ENCODE measurements at places on chromosomes 12 and 14.

- no peak for DNase-seq
Measured at GRCh38 chr14:25394356-25394755, 344.4 kb upstream of the STXBP6 start.

- no peak for DNase-seq
Measured at GRCh38 chr14:57686304-57686703, 179.6 kb downstream of the SLC35F4 start.

DNA sequence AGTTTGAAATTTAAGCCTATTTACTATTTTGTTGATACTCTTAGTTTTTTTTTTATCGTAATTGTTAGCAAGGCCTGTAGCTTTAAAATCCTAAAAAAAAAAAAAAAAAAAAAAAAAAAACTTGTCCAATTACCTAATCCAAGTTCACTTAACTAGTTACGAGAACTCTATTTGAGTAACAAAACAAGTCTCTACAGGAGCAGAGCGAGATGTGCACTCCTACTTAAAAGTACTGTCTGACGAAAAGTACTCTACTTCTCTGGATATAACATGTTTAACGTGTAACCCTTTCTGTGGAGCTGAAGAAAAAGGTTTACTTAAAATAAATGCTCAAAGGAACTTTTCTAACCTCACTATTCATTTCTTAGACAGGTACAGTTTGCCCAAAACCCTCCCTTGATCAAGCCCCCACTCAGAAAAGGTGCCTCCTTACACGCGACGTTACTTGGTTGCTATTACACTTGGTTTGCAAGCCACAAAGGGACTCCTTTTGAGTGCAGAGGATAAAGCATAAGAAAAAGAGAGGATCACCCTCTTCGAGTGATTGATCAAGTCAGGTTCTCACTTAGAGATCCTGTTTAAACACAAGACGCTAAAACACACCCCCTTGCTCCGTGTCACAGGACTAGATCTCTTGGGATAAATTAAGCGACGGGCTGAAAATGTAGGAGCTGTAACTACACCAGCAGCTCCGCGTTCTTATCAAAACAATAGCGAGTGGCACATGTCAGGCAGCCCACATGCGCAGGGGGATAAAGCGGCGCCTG, 2.2 kb downstream of the BAZ1A start:
- DNase-seq, result peak; percentile 46

DNA sequence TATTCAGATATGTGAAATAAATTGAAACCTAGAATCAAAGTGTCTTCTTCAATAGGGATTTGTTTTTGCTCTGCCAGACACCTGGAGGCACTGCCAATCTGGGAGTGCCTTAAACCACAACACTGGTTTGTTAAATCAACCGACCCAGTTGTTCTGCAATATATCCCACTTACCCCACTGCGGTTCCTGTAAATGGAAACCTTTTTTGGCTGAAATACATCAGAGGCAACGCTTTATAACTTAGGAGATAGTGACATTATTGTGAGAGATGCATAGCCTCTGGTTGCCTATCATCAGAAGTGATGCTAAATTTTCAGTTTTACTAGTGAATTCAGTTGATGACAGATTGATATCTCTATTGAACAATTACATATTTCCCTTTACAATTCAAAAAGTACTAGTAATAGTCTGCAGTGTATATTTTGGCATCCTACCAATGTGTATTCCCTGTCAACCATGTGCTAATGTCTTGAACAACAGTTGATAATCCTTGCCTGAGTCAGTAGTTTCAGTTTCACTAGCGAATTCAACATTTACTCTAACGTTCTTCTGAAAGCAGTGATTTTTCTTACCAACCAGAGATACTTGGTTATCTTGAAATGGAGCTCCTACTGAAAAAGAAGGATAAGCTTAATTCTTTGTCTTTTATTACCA, 30.5 kb downstream of the PPP2R5C start:
- peak; percentile 77 for DNase-seq

DNA sequence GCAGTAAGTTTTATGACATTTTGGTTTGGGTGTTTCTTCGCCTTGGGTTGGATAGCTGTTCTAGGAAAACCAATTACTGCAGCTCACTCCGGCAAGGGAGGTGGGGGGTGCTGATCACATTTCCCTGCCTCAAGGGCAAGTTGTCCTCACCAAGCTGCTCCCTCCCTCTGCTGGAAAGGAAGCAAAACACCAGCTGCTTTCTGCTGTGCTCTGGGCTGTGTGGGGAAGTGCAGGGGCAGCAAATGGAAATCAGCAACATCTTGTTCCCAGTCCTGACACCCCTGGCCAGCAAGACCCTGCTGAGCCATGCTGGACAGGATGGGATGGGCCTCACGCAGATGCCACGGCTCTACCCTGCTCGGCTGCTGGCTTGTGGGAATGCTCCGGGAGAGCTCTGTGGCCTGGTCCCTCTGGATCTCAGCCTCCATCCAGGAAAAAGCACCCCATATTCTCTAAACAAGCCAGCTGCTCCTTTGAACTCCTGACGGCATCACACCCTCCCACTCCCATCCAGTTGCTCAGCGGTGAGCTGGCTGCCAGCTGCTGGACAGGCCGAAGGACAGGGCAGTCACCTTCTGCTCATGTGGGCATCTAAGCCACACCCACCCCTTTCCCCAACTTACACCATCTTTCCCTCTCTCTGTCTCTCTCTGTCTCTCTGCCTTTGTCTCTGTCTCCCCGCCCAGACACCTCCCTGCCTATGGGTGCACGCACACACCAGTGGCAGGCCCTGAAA, 52.4 kb upstream of the EIF5 start:
- peak; percentile 14 for DNase-seq

DNA sequence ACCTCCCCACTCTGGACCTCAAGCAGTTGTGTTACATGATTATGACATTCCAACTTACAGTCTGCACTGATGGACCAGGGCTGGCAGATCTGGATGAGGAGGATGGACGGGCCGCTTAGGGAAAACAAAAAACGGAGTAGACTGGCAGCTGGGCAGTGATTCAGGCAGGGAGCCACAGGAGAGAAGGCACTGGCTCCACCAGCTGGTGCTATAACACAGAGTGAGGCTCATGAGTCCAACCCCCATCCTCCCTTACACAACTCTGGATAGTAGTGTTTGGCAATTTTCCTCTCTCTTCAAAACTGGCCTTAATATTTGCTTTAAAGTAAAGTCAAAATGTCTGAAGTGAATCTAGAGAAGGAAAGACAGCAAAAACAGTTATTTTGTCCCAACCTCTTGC, 9.7 kb upstream of the RIC8B start:
- peak; percentile 18 for DNase-seq

- peak; percentile 91 for DNase-seq
Measured at GRCh38 chr12:49232940-49233841, 31.7 kb upstream of the TUBA1C start.

- DNase-seq, result peak; percentile 68
Measured at GRCh38 chr14:22980672-22981089, 1.7 kb downstream of the AJUBA start.

- no peak for DNase-seq
Measured at GRCh38 chr14:101503431-101504095, 57.7 kb upstream of the DIO3 start.

- no peak for DNase-seq
Measured at GRCh38 chr14:57464008-57464730, 29.5 kb downstream of the CCDC198 start.

DNA sequence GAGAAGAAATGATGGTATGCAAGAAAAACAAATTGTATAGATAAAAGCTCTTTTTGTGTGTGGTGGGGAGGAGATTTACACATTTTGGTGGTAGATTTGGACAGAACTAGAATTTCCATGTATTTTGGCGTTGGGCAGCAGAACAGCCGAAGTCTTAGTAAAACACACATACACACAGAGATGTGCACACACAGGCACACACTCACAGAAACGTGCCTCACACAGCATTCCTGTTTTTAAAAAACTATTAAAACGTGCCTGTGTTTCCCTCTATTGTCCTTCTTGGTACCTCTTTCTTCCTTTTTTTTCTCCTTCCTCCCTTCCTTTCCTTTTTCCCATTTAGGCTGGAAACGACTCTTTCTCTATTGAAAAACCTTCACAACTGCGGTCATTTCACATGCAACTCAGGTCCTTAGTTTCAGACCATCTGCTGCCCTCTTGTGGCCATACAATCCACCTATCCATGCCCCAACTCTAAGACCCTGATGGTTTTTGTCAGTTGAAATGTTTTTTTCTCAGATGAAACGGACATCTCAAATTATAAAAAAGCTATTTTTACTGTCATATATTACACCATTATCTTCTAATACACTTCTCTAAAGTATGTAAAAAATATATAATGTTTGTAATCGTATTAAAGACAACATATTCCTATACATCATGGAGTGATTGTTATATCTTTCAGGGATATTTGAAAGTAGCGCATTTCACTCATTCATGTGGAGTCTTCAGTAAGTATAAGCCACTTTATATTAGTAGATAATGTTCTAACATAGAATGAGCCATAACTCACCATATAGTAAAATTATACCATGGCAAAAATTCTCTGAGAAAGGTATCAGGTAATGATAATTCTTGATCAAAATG, 386.7 kb upstream of the NOVA1 start:
- peak; percentile 41 for DNase-seq

DNA sequence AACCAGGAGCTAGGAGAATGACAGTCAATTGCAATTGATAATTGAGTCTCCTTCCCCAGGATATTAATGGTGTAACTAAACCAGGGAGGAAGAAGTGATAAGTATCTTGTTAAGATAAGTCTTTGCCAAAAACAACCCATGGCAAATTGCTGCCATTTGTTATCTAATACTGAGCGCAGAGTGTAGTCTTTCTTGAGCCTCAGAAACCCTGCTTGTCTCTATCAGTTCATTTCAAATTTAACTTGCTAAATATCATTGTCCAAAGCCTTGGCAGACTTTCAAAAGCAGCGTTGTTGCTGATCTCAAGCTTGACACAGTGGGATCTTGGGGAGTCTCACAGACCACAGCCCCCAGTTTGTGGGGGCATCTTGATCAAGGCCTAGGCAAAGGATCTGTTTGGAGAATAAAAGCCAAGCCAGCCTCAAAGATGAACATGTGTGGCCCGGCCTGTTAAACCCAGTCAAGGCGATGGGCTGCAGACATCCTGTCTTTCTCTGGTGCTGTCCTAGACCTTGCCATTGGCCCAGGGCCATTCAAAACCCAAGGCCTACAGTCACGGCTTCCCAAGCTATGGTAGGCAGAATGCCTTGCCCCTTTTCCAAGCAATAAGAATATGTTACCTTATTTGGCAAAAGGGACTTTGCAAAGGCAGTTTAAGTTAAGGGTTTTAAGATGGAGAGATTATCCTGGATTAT, 164.2 kb downstream of the CHST11 start:
- no peak for DNase-seq

DNA sequence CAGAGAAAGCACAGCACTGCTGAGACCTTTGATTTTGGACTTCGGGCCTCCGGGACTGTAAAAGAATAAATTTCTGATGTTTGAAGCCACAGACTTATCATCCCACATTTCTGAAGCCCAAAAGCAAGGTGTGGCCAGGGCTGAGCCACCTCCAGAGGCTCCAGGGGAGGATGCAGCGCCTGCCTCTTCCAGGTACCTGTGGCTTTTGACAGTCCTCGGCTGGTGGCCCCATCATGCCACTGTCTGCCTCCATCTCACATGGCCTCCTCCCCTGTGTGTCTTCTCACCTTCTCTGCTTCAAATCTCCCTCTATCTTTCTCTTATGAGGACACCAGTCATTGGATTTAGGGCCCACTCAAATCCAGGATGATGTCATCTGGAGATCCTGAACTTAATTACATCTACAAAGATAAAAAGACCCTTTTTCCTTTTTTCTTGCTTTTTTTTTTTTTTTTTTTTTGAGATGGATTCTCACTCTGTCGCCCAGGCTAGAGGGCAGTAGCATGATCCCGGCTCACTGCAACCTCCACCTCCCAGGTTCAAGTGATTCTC, 15.4 kb downstream of the GSC start:
- no peak for DNase-seq
